ENCODE measurements at places on chromosomes 3 and 15.

DNA sequence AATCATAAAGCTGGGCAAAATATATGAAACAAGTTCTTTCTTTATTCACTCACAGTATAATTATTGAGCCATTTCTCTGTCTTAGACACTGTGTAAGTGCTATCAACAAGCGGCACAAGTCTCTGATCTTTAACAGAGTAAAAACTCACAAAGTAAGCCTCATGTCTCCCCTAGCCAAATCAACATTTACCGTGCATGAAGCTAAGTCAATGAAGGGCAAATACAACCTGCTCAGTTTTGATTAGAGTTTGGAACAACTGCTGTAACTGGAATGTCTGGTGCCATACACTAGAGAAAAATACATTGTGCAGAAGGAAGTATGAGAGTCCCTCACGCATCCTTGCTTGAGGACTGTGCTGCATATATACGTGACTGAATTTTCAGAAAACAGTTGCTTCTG is 291.0 kb upstream of the EPHA3 start:
- no peak for DNase-seq

GRCh38 chr15:85296615-85297402 is 83.6 kb upstream of the AKAP13 start:
- peak; percentile 33 for DNase-seq

DNA sequence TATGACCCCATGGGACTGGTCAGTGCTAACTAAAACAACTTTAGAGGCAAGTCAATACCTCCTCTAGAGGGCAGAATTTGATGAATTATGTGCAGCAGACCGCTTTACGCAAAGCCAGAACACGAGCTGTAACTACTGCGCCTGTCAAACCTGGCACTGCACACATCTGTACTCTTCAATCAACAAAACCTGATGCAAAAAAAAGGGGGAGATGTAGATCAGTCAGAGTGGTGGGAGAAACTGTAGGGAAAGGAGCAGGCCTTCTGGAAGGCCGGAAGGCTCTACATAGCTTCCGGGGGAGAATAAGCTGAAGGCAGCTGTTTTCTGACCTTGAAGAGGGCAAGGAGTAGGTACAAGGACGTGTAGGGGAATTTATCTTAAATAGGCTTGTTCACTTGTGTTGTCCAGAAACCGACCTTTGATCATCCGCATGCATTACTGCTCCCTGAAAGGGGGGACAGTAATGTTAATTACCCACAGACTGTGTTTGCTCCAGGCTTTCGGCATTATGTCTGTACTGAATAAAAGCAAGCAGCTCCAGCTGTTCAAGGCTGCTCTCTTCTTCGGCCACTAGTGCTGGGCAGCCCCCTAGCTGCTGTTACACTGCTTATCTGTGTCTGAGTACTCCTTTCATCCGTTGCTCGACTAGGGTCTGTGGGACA is 41.0 kb downstream of the GPR160 start:
- no peak for DNase-seq

- no peak for DNase-seq
Observed at GRCh38 chr15:68488966-68489365, 57.0 kb upstream of the ITGA11 start.

- no peak for DNase-seq
Observed at GRCh38 chr3:12897381-12898289, 56.3 kb upstream of the RPL32 start.

GRCh38 chr15:70128414-70129140 is 30.9 kb upstream of the TLE3 start:
- no peak for DNase-seq

DNA sequence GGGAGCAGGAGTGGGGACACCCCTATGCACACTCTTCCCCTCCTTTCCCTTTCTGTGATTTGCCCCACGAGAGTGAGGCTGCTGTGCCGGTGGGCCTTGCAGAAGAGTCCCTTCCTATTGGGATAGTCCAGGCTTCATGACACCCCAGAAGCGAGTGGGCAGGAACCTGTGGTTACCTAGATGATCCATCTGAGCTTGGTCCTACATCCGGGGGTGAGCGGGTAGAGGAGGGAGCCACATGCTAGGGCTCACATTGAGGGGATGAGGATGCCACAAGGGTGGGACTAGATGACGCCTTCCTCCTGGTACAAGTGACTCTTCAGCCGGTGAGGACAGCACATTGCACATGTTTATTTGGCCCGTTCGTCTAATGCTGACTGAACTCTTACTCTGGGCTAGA is 43.1 kb upstream of the ADPGK start:
- DNase-seq = no peak

- no peak for DNase-seq
Observed at GRCh38 chr3:43497422-43497821, 124.4 kb downstream of the ANO10 start.

GRCh38 chr3:145145461-145145860 is 1015.5 kb downstream of the PLOD2 start:
- DNase-seq = no peak

DNA sequence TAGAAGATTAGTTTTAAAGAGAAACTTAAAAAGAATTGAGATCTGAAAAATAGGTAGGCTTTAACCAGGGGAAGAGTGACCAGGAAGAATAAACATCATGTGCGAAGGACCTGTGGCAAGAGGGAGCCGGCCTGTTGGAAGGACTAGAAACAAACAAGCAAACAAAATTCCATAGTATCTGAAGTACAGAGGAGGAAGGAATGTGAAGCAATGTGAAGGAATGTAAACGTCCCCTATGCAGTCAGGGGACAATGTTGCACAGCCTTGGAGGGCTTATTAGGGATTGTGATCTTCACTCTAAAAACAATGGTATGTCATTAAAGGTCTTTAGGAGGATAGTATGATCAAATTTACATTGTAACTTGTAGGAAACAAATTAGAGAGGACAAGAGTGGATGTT is 84.4 kb upstream of the PLCL2 start:
- DNase-seq = no peak

- DNase-seq = no peak
Observed at GRCh38 chr3:54999811-55000210, 72.0 kb upstream of the LRTM1 start.

GRCh38 chr3:186810336-186810996 is 4.2 kb upstream of the RFC4 start:
- DNase-seq = no peak

DNA sequence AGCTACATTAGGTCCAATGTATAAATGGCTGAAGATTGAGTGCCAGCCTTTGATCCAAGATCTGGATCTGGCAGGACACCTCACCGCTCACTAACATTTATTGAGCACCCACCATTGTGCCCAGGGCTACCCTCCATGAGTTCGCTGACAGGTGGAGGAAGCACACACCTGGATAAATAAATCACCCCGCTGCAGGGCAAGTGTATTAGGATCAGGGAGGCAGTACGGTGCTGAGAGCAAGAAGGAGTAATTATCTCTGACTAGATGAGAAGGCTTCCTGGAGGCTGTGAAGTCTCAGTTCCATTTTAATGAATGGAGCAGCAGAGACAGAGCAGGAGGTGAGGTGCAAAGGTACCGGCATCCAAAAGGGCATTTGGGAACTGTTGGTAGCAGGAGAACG is 104.1 kb downstream of the LIPC start:
- DNase-seq = no peak

DNA sequence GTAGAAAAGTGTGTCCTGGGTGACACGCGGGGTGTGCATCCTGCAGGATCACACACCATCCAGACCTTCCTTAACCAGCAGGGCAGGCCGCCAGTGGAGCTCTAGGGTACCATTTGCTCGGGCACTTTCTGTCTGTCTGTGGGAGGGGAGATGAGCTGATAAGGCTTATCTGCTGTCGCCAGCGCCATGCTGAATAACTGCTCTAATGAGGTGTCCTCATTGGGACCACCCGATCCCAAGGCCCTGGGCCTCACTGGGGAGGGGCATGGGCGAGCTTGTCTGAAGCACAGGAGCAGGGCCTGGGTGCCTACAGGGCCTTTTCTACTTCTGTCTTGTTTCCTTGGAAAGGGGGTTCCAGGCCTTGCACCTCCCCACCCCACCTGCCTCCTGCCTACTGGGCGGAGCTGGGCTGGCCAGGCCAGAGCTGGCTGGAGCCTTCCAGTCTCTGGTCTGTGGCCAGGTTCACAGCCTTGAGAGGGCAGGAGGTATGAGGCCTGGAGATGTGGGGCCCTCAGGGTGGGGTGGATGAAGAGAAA is 2.5 kb upstream of the GATA2 start:
- no peak for DNase-seq

- no peak for DNase-seq
Observed at GRCh38 chr3:124876401-124876878, 10.7 kb downstream of the ITGB5 start.

DNA sequence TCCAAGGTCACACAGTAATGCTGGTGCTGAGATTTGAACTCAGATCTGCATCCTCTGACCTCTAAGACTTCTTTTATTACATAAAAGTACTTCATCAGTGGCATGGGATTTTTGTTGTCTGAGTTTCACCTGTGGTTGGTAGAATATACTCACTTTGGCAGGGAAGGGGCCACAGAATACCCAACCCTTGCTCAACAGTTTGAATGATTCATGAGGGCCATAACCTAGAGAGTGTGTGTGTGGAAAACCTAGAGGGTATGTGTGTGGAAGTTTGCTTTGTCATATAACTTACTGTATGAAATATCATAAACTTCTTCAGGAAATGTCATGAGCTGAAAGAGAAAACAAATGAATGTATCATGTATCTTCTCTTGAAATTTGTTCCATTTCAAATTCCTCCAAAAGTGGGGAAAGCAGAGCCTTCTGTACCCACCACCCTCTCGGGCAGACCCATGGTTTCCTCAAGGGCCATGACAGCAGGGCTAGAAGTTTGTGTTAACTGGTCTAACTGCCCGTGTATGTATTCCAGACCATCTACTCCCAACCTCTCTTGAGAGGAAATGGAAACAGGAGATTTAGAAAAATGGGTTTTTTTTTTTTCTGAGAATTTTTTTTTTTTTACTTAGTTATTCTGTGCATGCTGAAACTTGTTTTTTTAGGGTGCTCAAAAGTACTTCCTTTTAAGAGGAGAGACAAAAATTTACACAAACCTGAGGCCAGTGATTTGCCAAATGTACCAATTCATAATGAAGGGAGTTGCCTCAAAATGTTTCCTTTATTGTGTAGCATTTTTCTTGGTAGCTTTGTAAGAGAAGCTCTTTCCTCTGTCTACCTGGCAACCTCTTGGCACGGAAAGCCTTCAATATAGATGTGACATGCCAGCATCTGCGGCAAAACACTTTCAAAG is 127.0 kb downstream of the TPRG1 start:
- no peak for DNase-seq

- DNase-seq = no peak
Observed at GRCh38 chr3:87435926-87436620, 159.7 kb upstream of the POU1F1 start.

DNA sequence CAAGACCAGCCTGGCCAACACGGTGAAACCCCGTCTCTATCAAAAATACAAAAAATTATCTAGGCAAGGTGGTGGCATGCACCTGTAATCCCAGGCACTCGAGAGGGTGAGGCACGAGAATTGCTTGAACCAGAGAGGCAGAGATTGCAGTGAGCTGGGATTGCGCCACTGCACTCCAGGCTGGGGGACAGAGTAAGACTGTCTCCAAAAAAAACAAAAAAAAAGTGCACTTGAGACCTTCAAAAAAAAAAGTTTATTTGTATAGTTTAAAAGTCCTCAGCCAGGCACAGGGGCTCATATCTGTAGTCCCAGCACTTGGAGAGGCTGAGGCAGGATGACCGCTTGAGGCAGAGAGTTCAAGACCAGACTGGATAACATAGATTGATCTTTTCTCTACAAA is 2.1 kb downstream of the PBRM1 start:
- no peak for DNase-seq

GRCh38 chr3:28678086-28678485 is 329.5 kb upstream of the AZI2 start:
- no peak for DNase-seq

DNA sequence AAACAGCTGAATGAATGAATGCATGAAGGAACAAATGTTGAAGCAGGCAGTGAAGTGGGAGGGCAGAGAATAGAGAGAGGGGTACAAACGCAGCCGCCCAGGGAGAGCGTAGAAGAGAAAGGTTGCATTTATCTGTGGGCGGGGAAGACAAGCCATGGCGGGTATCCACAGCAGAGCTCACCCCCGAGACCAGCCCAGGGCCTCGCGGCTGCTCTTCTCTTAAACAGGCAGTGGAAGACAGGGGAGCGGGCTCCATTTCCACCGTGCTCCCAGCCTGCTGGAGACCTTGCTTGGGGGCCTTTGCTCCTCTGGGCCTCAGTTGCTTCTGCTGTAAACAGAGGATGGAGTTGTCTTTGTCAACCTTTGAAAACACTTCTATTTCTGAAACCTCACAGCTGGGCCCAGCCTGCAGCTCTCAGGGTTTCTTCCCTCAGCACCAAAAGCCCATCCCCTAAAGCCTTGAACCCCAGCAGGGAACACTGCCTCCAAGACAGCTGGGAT is 259.5 kb downstream of the UACA start:
- no peak for DNase-seq

DNA sequence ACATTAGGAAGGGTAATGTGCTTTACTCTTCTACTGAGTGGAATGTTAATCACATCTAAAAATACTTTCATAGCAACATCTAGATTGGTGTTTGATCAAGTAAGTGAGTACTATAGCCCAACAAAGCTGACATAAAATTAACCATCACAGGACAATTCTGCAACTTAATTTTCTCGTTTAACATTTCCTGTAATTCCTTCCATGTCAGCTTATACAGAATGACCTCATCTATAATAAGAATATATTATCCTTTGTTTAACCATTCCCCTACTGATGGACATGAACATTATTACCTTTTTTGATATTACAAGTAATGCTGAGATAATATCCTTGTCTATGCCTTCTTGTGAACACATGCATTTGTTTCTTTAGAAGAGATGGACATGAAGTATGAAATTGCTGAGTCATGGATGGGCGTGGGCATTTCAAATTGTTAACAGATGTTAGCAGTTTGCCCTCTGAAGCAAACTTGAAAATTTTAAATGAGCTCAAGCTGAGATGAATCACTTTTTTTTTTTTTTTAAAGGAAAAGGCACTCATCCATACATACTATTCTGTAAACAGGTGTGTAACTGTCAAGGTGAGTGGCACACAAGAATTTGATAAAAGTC is 85.1 kb downstream of the OXNAD1 start:
- DNase-seq = no peak

DNA sequence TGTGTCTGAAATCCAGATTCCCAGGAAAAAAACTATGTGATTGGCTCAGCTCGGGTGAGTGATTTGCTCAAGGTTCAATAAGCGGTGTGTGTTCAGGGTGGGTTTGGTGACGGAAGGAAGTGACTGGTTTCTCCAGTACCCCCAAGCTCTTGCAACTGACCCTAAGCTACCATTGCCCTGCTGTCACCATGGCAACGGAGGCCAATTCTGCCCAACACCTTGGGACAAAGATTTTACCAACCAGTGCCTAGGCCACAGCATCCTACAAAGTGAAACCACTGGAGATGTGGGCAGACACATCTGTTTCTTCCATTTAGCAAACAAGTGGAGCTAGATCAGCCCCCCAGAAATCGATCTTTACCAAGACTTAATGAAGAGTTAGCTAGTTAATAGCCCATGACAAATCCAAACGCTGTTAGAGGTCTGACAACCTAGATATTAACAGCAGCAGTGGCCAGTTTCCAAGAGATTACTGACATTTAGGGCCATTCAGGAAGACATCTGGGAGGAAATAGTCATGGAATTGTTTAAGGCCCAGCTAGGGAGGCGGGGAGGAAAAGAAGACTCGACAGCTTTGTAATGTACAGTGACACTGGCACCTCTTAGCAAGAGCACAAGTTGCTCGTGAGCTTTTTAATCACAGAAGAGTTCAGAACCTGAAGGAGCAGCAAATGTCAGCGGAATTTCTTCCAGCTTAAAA is 195.9 kb downstream of the SLCO3A1 start:
- no peak for DNase-seq

GRCh38 chr3:181727341-181728032 is 15.8 kb downstream of the SOX2 start:
- no peak for DNase-seq

- DNase-seq = no peak
Observed at GRCh38 chr3:14811684-14812083, 7.1 kb upstream of the FGD5 start.

Data from stimulated activated CD8-positive, alpha-beta memory T cell treated with anti-CD3 and anti-CD28 coated beads, Interleukin-2, amount 100 ng/mL, for 1 hour (primary cell).